ENCODE measurements at places on chromosomes 3 and 15.
A peak's percentile ranks its signal among the peaks of the same experiment; 100 is the strongest.

- peak; percentile 71 for DNase-seq
These were observed 534 bp downstream of the FRMD5 start for GRCh38 chr15:44194323-44195150.

DNA sequence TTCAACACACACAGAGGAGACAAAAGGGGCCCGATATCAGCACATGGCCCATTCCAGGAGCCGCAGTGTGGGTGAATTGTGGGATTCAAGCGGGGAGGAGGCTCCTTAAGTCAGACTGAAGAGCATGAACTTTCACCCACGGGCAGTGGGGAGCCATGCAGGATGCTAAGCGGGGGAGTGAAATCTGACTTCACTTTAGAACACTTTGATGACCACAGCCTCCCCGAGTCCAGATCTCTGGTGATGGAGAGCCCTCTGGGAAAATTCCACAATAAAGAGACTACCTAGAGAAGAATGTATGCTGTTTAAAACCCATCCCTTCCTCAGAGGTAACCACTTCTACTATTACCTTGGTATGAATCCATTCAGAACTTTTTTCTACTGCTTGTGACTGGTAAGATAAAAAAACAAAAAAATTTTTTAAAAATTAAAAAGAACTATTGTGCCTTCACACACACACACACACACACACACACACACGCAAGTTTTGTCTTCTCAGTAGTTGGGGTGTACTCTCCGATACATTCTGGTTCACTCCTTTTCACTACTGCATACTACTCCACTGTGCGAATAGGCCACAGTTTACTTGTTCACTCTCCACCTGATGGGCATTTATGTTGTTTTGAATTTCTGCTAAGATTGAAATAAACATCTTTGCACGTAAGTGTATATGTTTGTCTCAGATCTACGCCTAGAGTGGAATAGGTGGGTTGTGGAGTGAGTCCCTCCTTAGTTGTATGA is 2.0 kb upstream of the H1-8 start:
- no peak for DNase-seq

- no peak for DNase-seq
These were observed 22.5 kb upstream of the CPNE9 start for GRCh38 chr3:9681011-9681722.

GRCh38 chr15:93968773-93969172 is 262.6 kb upstream of the MCTP2 start:
- DNase-seq, result no peak
